ENCODE measurements at places on chromosomes 4 and X. TPM values are rescaled to one million over a fixed set of nuclear protein-coding genes. Genes with fewer than 3 reads are reported as not detected.

GRCh38 chr4:137090951-137091350, 441.3 kb downstream of the PCDH18 start:
- H3K36me3 ChIP-seq = no peaks in the 10 kb centered on the region
- no peak overlapping the region for H3K4me3 ChIP-seq
- H3K27me3 ChIP-seq = no peaks in the 10 kb centered on the region
- no peak overlapping the region for H3K27ac ChIP-seq

NUP54 gene
- 72.6 TPM for total RNA-seq

GRCh38 chr4:94426783-94427182, 25.0 kb upstream of the PDLIM5 start:
- H3K4me3 ChIP-seq = no peak overlapping the region
- no peaks in the 10 kb centered on the region for H3K36me3 ChIP-seq
- H3K27me3 ChIP-seq = peaks cover 11% of the 10 kb centered on the region
- no peaks in the 10 kb centered on the region for H3K4me1 ChIP-seq
- no peak for DNase-seq

PPP2R2C gene
- total RNA-seq = not detected

DNA sequence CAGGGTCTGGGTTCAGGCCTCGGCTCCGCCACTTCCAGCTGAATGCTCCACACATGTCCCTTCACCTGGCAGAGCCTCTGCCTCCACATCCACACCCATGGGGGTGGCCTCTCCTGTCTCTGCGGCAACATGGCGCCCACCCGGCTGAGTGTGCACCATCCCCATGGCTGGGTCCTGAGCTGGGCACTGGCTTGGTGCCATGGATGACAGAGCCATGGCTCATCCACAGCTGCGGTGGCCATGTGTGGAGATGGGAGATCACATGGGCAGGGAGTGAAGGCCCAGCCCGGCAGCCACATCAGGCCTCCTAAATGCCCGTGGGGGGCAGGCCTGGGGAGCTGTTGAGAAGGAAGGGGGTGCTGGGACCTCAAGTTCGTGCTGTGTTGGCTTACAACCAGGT, 213.7 kb downstream of the AFAP1 start:
- H3K36me3 ChIP-seq = no peaks in the 10 kb centered on the region
- DNase-seq = no peak
- H3K27me3 ChIP-seq = peaks cover 2% of the 10 kb centered on the region
- H3K4me1 ChIP-seq = no peaks in the 10 kb centered on the region
- H3K27ac ChIP-seq = no peak overlapping the region

Data from activated CD4-positive, alpha-beta T cell treated with anti-CD3 and anti-CD28 coated beads, Interleukin-2, amount 10 ng/mL, durations not matched to agents 24 days and 14 days (primary cell).